Pancreas (tissue), 10 donors: ENCODE measurements at places on chromosomes 1 and 21. TPM values are rescaled to one million over a fixed set of nuclear protein-coding genes. Genes with fewer than 3 reads are reported as not detected.

DNA sequence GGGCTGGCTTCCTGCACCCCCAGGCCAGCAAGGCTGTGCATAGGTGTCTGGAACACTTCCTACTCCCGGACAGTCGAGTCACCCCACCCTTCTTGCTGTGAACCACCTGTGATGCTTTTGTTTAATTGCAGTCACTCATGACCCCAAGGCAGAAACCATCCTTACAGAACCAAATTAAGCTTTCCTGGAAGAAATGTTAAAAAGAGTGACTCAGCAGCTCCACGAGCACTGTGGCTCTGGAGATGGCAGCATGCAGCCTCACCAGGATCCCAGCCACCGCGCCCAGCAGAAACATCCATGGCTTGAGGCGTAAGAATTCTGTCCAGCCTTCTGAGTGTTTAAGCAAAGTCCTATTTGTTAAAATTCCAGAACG lies 28.8 kb downstream of the SNAP47 start:
- peaks cover 4% of the 10 kb centered on the region for H3K4me1 ChIP-seq
- peaks cover 4% of the 10 kb centered on the region for H3K36me3 ChIP-seq
- H3K27me3 ChIP-seq: no peaks in the 10 kb centered on the region

DNA sequence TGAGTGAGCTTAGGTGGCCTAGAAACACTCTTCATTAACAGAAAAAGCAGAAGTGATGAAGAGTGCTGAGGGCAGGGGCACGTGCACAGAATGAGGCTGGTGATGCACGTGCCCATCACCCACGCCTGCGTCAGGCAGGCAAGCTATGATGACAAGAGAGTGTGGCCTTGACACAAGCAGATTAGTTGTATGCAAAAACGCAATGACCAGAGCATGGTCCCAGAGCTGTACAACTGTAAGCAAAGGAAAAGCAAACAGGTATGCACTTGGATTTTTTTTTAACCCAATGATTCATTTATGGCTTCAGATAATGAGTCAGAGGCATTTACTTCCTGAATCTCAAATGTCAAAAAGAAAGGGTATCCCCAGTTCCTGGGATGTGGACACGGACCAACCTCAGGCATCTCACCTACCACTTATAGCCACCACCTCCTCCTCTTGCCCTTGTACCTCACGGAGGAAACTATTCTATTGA lies 9.1 kb upstream of the TMEM61 start:
- no peak overlapping the region for H3K4me3 ChIP-seq
- no peaks in the 10 kb centered on the region for H3K4me1 ChIP-seq
- DNase-seq: no peak

GRCh38 chr1:106276871-106277270 lies 779.6 kb upstream of the PRMT6 start:
- no peak for DNase-seq
- H3K4me1 ChIP-seq: no peaks in the 10 kb centered on the region
- no peaks in the 10 kb centered on the region for H3K36me3 ChIP-seq
- H3K27ac ChIP-seq: no peak overlapping the region
- H3K4me3 ChIP-seq: no peak overlapping the region

DNA sequence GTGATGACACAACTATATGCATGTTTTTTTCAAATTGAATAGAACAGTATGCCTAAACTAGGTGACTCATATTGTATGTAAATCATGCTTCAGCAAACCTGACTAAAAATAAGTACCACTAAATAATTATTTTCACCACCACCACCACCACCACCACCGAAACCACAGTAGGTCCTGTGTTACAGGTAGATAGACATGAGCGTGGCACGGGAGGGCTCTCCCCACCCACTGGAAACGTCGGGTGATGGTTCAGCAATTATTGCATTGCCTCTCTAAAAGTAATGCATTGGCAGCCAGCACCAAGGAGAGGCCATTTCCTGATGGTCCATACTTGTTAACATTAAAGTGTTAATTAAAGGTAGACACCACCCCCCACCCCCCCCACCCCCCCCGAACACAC lies 297.0 kb upstream of the NCAM2 start:
- no peaks in the 10 kb centered on the region for H3K27me3 ChIP-seq
- DNase-seq: no peak
- H3K36me3 ChIP-seq: no peaks in the 10 kb centered on the region
- H3K4me3 ChIP-seq: no peak overlapping the region

TMEM200B gene
- total RNA-seq: 0.31 TPM

DNA sequence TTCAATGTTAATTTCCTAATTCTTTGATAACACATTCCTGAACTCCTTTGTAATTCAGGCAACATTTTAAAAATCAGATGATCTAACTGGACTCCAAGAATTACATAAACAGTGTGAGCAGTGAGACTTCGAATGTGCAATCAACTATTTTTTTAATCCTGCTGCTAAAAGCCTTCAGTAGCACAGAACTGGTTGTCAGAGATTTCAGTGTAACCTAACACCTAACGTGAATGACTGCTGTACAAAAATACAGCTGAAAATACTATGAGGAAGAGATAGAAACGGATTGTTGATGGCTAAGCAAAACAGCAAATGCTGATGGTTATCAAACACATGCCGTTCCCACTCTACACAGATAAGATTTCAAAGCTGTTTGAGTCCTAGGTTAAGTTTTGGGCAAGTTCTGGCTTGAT lies 46.1 kb downstream of the APP start:
- H3K4me1 ChIP-seq: peaks cover 57% of the 10 kb centered on the region
- DNase-seq: no peak
- H3K27ac ChIP-seq: peak overlapping the region; percentile 45
- no peaks in the 10 kb centered on the region for H3K36me3 ChIP-seq

GRCh38 chr1:248807067-248807737 lies 18.5 kb downstream of the SH3BP5L start:
- no peaks in the 10 kb centered on the region for H3K36me3 ChIP-seq
- H3K4me1 ChIP-seq: no peaks in the 10 kb centered on the region
- H3K27me3 ChIP-seq: no peaks in the 10 kb centered on the region
- no peak for DNase-seq
- no peak overlapping the region for H3K4me3 ChIP-seq

CR1L gene
- 1.3 TPM for total RNA-seq

PALMD gene
- total RNA-seq: 4.9 TPM

DNA sequence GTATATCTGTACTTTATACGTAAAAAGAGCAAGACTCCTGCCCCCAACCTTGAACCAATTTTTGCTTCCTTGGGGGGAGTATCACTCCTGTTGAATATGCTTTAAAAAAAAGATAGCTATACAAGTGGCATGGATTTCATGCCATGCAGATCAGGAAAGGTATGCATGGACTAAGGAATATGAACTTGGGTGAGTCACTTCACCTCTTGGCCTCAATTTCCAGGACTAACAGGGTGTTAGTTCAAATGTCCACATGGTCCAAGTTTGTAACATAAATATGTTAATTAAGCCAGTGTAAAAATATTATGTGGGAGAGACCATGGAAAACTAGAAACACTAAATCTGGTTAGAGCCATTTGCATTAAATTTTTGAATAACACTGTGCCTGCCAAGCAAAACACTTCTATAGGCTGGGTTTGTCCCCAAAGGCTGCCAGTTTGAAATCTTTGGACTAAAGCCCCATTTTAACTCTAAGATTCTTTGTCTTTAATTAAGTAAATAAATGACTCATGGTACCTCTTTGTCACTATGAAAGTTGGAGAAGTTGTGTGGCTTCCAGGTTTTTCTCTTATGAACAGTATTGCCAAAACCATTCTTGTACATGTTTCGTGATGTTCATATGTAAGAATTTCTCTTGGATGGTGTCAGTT lies 33.1 kb downstream of the FAM177B start:
- DNase-seq: no peak
- H3K36me3 ChIP-seq: no peaks in the 10 kb centered on the region
- no peak overlapping the region for H3K27ac ChIP-seq
- H3K27me3 ChIP-seq: no peaks in the 10 kb centered on the region
- H3K4me3 ChIP-seq: no peak overlapping the region

CHODL gene
- total RNA-seq: 0.12 TPM

PTGFR gene
- total RNA-seq: 1.1 TPM

GRCh38 chr1:195530961-195531360 lies 1077.3 kb downstream of the KCNT2 start:
- H3K36me3 ChIP-seq: no peaks in the 10 kb centered on the region
- H3K4me1 ChIP-seq: no peaks in the 10 kb centered on the region
- H3K4me3 ChIP-seq: no peak overlapping the region
- no peak for DNase-seq
- H3K27me3 ChIP-seq: no peaks in the 10 kb centered on the region

- no peak overlapping the region for H3K4me3 ChIP-seq
- no peaks in the 10 kb centered on the region for H3K36me3 ChIP-seq
- DNase-seq: no peak
- H3K27ac ChIP-seq: no peak overlapping the region
Measured at GRCh38 chr21:29637134-29637533, 302.7 kb downstream of the GRIK1 start.

GRCh38 chr1:116092752-116093489 lies 18.3 kb upstream of the MAB21L3 start:
- H3K4me1 ChIP-seq: no peaks in the 10 kb centered on the region
- no peak for DNase-seq
- no peaks in the 10 kb centered on the region for H3K27me3 ChIP-seq
- H3K4me3 ChIP-seq: no peak overlapping the region
- H3K27ac ChIP-seq: no peak overlapping the region

PCNT gene
- 13.2 TPM for total RNA-seq

DNA sequence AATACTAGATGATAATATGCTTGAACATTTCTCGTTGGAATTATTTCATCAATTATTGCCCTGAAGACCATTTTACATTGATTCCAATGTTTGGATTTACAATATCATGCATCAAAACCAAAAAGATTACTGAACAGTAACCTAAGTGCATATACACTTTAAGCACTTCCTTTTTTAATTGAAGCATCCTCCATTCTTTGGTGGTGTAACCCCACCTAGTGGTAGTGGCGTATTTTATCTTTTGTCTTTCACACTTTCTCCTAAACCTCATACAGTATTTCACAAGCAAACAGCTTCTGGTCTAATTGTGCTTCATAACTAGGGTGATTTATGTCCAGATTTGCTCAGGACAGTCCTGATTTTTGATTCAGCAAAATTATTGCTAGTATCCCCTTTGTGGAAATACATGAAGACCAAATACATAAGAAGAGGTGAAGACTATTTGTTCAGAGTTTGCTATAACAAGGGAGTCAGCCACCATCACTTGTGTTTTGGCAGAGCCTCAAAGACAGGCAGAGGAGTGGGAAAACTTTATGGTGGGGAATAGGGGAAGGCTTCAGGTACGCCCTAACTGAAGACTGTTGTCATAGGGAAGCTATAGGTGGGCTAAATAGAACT lies 3.4 kb upstream of the NVL start:
- no peak overlapping the region for H3K27ac ChIP-seq
- H3K4me1 ChIP-seq: peaks cover 14% of the 10 kb centered on the region
- no peak overlapping the region for H3K4me3 ChIP-seq
- DNase-seq: no peak
- no peaks in the 10 kb centered on the region for H3K27me3 ChIP-seq

DNA sequence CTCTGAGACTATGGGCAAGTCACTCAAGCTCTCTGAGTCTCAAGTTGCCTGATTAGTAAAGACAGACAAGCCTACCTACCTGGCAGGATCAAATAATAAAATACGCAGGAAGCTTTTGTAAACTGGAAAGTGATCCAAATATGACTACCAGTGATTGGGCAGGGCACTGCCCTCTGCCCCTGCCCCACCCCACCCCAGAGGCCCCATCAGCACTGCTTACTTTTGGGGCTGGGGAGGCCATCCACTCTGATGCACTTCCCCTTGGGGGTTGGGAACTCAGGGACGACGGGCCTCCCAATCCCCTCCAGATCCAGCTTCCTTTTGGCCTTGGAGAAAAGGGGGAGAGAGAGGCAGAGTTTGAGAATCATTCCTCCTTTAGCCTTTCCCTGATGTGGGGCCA lies 6.9 kb downstream of the E2F2 start:
- H3K27ac ChIP-seq: no peak overlapping the region
- no peaks in the 10 kb centered on the region for H3K27me3 ChIP-seq
- H3K36me3 ChIP-seq: no peaks in the 10 kb centered on the region
- no peak overlapping the region for H3K4me3 ChIP-seq
- H3K4me1 ChIP-seq: no peaks in the 10 kb centered on the region

DNA sequence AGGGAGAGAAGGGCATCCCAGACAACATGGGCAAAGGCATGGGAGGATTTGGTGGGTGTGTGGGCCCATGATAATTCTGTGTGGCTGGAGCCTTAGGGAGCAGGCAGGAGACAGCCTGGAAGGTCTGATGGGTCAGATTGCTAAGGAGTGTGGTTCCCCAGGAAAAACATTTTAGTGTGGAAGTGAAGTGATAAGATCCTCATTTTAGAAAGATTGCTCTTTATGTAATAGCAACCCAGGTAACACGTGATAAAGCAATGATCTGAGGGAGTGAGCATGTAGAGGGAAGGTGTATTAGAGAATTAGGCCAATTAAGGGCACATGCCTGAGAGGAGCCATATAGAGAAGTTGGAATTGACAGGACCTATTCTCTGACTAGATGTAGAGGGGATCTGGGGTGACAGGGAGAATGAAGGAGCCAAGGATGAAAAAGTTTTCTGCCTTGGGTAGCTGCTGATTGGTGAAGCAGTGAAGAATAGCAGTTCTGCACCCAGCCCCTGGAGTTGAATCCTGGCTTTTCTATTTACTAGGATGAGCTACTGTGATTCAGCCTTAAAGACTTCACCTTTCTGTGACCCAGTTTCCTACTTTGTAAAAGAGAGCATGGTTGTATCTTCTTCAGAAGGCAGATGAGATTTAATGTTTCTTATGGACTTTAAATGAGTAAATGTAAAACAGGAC lies 18.7 kb upstream of the SLAMF6 start:
- no peak for DNase-seq
- no peaks in the 10 kb centered on the region for H3K27me3 ChIP-seq
- H3K27ac ChIP-seq: peak overlapping the region; percentile 44
- H3K4me1 ChIP-seq: peaks cover 50% of the 10 kb centered on the region
- H3K36me3 ChIP-seq: no peaks in the 10 kb centered on the region

DNA sequence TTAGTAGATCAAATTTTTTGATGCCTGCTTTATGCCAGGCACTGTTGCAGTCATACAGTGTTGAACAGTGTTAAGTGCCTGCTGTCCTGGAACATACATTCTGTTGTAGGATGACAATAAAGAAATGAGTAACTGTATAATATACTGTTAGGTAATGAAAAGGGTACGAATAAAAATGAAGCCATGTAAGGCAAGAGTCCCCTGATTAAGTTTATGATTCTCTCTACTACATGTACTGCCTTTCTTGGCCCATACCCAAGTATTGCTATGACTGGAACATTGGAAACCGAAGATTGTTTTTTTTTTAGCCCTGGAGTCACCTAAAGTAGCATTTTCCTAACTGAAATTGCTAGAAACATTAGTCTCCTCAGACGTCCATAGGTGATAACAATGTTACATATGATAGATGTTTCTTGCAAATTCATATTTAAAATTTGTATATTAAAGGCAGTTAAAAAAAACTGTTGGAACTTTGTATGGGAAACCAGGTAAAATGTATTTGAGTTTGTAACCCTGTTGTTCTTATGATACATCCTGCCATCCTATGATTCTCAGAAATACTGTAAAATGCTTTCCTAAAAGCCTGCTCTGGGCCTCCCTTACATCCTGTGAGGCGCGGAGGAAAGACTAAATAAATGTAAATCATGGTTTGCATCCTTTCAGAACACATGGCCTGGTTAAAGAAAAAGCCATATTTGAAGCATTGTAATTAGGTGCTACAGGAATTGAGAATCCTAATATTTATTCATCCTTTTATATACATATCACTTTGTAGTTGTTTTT lies 5.8 kb downstream of the ATP5PB start:
- no peak for DNase-seq
- peaks cover 2% of the 10 kb centered on the region for H3K36me3 ChIP-seq
- H3K4me1 ChIP-seq: peaks cover 24% of the 10 kb centered on the region
- H3K4me3 ChIP-seq: no peak overlapping the region
